Upper lobe of left lung (tissue), 6 donors: ENCODE measurements at places on chromosomes 16 and 17. TPM values are rescaled to one million over a fixed set of nuclear protein-coding genes. Genes with fewer than 3 reads are reported as not detected.

Gene NOTUM
- 0.89 TPM for total RNA-seq

Gene SLC12A3
- total RNA-seq = not detected

Gene FN3K
- total RNA-seq = 10.8 TPM

Gene KRT37
- total RNA-seq = not detected

Gene ELAC2
- total RNA-seq = 46.3 TPM

Gene GCGR
- 11.1 TPM for total RNA-seq

Gene MMP28
- total RNA-seq = 106 TPM

DNA sequence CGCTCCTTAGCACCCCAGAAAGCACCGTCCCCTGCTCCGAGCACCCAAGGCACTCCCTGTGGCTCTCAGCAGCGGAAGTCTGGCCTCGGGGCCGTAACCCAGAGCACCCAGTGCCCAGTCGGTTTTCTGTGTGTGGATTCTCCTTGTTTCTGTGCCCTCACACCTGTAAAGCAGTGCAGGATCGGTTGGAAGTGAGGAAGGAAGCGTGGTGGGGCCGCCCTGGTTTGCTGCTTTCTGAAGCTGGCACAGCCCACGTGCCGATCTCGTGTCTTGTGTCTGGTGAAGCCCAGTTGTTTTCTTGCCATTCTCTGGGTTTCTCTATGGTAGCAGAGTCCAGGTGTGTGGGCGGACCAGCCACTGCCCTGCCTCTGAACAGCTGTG lies 3.7 kb downstream of the ACSF3 start:
- peaks cover 39% of the 10 kb centered on the region for H3K4me1 ChIP-seq
- H3K27me3 ChIP-seq = no peaks in the 10 kb centered on the region
- peak overlapping the region; percentile 56 for H3K27ac ChIP-seq

- H3K36me3 ChIP-seq = no peaks in the 10 kb centered on the region
- no peak overlapping the region for H3K27ac ChIP-seq
- H3K27me3 ChIP-seq = no peaks in the 10 kb centered on the region
- no peaks in the 10 kb centered on the region for H3K4me1 ChIP-seq
These were observed 17.0 kb upstream of the TOX3 start for GRCh38 chr16:52563767-52564611.

- H3K4me1 ChIP-seq = peaks cover 43% of the 10 kb centered on the region
- H3K27me3 ChIP-seq = no peaks in the 10 kb centered on the region
- peak overlapping the region; percentile 82 for H3K27ac ChIP-seq
- H3K36me3 ChIP-seq = no peaks in the 10 kb centered on the region
These were observed 15.9 kb downstream of the CDH5 start for GRCh38 chr16:66382171-66382965.

DNA sequence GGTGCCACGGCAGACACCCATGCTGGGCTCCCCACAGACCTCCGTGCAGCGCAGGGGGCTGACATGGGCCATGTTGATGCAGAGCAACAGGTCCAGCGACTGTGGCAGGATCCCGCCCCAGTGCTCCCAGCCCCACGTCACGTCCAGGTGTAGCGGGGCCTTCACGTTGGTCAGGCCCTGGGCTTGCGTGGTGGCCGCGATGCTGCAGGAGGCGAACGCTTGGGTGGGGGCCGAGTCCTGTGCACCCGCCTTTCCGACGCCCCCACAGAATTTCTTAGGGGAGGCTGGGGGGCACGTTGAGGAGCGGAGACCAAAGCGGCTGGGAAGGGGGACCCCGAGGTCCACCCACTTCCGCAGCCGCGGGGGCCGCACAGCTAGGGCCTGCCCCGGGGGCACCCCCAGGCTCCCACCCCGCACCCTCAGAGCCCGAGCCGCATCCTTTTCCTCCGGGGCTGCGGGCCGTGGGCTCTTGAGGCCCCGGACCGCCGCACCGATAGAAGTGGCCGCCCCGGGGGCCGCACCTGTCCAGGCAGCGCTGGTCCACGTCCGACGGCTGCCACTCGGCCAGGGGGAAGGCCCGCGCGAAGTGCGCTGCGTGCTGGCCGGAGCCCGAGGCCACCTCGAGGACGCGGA lies 416 bp downstream of the METTL26 start:
- no peaks in the 10 kb centered on the region for H3K27me3 ChIP-seq
- peaks cover 45% of the 10 kb centered on the region for H3K4me1 ChIP-seq
- peak overlapping the region; percentile 92 for H3K4me3 ChIP-seq
- no peak for DNase-seq
- no peaks in the 10 kb centered on the region for H3K36me3 ChIP-seq
- peak overlapping the region; percentile 95 for H3K27ac ChIP-seq

DNA sequence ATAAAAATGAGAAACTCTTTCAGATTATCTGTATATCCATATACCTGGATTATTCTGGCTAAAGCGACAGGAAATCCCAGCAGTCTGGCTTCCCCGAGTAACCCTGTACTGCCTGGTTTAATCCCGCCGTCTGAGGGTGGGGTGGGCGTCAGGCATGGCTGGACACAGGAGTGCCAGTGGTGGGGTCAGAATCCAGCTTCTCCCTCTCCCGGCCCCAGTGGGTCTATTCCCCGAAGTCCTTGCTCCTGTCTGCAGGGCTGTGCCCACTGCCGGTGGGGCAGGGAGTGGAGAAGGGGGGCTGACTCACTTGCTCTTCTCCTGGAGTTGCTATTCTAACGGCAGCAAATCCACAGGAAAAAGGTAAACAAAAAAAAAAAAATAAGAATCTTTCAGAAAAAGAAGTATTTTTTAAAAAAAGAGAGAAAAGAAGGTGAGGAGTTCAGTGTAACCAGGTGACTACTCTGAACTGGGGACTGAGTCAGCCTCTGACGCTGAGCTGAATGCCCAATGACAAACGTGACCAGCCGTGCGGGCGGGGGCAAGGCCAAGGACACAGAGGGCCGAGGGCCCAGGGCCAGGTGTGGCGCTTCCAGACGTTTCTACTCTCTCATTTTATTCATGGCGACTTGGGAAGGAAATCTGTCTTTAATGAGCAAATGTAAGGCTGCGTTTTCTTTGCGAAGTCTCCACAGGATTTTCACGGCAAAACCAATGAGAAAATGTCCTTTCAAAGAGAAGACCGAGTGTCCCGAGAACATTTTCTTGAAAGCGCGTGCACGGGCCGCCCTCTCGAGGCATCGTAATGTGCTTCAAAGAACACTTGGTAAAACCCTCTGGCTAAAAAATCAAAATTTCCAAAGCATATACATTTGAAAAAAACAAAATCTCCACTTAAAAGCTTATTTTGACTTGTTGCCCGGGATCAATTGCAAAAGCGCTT lies 20.2 kb downstream of the FOXF1 start:
- no peak overlapping the region for H3K4me3 ChIP-seq
- H3K36me3 ChIP-seq = peaks cover 4% of the 10 kb centered on the region
- no peak for DNase-seq
- H3K27ac ChIP-seq = no peak overlapping the region
